Activated CD4-positive, alpha-beta memory T cell treated with anti-CD3 and anti-CD28 coated beads, Interleukin-2, amount 10 ng/mL, durations not matched to agents 7 days and 5 days (primary cell): ENCODE measurements at places on chromosomes 7 and 10. TPM values are rescaled to one million over a fixed set of nuclear protein-coding genes. Genes with fewer than 3 reads are reported as not detected.

DNA sequence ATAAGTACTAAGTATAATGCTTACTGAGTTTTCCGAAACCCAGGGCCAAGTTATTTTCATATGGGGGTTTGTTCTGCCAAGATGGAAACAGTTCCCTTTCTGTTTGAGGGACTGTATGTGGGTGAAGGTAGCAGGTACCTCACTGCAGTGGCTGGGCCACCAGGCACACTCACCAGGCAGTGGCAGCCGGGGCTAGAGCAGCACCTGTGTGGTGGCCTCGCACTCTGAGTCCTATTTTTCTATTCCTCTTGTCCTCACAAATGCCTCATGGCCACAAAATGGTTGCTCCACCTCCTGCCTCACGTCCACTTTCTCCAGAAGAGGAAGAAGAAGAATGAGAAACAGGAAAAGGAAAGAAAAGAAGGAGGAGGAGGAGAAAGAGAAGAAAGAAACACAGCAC is 167.3 kb upstream of the SHH start:
- no peak overlapping the region for H3K27ac ChIP-seq
- DNase-seq = no peak
- H3K4me3 ChIP-seq = no peak overlapping the region
- peaks cover 4% of the 10 kb centered on the region for H3K27me3 ChIP-seq

DNA sequence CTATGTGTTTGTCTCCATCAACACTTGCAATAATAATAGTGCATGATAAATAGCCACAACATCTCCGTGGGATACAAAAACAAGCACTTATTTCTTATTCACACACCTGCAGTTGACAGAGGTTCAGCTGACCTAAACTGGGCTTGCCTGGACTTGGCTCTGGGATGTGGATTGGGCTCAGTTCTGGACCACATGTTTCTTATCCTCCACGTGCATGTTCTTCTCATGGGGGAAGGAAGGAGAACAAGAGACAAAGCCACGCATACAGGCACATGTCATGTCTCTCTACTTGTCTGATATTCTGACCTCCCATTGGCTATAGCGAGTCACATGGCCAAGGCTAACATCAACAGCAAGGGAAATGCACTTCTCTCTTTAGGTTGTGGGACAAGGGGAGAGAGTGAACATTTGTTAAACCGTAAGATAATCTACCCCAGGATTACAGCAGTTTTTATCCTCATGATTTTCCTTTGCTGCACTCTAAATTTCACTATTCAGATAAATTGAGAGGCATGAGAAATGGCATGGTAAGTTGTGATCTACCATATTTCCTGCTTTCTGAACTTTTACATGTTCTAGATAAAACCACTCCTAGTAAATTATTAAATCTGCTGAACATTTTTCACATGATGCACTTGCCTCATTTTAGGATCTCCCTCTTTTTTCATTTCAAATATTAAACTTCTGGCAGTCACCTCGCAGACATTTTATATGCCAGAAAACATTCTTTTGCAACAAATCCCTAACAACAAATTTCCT is 33.7 kb downstream of the CFAP58 start:
- H3K27ac ChIP-seq = no peak overlapping the region
- H3K36me3 ChIP-seq = no peaks in the 10 kb centered on the region
- no peak for DNase-seq
- peaks cover 52% of the 10 kb centered on the region for H3K27me3 ChIP-seq

DNA sequence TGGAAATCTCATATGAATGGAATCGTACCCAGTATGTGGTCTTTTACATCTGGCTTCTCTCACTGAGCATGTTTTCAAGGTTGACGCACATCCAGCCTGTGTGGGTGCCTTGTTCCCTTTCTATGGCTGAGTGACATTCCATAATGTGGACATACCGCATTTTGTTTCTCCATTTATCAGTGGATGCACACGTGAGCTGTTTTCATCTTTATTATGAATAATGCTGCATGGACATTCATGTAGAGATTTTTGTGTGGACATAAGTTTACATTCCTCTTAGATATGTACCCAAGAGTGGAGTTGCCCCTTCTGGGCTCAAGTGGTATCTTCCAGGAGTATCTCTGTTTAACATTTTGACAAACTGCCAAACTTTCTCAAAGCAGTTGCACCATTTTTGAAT is 1.3 kb upstream of the SCART1 start:
- H3K27me3 ChIP-seq = peaks cover 18% of the 10 kb centered on the region
- H3K4me3 ChIP-seq = no peak overlapping the region
- peaks cover 17% of the 10 kb centered on the region for H3K36me3 ChIP-seq
- no peak overlapping the region for H3K27ac ChIP-seq

DNA sequence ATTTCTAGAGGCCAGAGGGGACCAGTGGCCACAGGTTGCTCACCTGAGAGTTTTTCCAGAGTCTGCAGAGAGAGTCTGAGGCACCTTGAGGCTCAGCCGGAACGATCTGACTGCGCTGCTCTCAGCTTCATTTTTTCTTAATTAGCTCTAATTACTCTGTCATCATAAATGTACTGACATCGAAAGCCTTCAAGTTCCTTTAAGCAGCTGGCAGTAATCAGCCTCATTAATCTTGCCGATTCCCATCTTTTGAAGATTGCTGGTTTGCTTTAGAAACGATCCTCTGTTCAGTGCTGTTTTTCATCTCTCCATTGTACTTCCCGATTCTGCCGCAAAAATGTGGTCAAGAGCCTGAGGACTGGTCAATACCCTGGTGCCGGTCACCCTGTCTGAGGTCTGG is 454.7 kb downstream of the TYW1 start:
- no peaks in the 10 kb centered on the region for H3K27me3 ChIP-seq
- no peak overlapping the region for H3K27ac ChIP-seq
- DNase-seq = no peak

DNA sequence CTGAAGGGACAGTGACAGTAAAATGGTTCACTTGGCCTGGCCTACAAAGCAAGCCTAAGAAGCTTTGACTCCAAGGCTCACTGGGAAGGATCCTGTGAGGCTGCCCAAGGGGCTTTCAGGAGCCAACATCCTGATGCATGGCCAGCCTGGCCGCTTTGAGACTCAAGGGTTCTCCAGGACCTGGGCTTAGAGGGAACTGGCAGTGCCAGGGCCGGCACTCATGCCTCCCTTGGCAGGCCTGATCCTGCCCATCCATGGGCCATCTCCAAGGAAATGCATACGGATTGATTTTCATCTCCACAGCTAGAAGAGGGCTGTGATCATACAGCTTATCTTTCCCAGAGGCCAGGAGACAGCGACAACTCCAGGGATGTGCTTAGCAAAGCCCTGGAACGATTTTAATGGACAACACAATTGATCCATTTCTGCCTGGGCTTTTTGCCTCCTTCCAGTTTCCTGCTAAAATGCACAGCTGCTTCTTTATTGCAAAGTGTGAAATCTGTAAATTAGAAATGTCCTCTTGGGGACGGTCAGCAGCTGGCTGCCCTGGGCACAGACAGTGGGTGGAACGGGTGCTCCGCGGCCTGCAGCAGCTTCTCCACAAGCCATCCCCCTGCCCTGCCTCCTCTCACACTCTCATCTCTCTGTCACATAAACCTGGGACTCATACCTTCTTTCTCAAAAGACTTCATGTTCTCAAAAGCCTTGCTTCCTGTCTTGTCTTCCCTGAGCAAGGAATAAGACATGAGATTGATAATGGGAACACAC is 288.5 kb downstream of the GRID1 start:
- no peaks in the 10 kb centered on the region for H3K36me3 ChIP-seq
- H3K27me3 ChIP-seq = peaks cover 6% of the 10 kb centered on the region
- no peak overlapping the region for H3K27ac ChIP-seq
- DNase-seq = peak; percentile 8
- H3K4me3 ChIP-seq = no peak overlapping the region

GRCh38 chr10:4028027-4028471 is 243.0 kb upstream of the KLF6 start:
- H3K27me3 ChIP-seq = no peaks in the 10 kb centered on the region
- DNase-seq = no peak
- no peaks in the 10 kb centered on the region for H3K36me3 ChIP-seq

DNA sequence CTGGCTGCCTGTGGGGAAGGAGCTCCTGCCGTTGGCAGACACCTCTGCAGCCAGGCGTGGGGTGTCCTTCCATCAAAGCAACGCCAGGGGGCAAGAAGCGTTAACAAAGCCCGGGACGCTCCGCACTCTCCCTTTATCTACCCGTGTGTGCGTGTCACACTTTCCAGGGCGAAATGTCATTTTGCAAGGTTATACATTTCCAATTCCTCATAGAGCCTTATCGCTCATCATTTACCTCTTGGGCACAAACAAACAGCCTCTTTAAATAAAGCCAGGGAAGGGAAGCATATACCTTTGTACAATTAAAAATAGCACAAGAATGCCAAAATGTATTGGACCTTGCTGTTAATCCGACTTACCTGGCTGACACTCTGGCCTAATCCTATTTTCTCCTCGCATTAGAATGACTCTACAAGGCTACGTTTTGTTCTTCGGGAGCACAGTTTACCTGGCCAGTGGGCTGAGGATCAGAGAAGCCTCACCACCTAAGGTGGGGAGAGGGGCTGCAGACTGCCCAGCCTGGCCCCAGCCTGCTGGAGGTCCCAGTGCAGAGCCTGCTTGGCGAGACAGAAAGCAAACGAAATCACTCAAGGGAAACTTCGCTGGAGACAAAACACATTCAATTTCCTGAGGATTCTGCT is 77.6 kb upstream of the EN2 start:
- H3K27ac ChIP-seq = no peak overlapping the region
- peak; percentile 72 for DNase-seq
- peaks cover 79% of the 10 kb centered on the region for H3K27me3 ChIP-seq
- no peaks in the 10 kb centered on the region for H3K36me3 ChIP-seq

DNA sequence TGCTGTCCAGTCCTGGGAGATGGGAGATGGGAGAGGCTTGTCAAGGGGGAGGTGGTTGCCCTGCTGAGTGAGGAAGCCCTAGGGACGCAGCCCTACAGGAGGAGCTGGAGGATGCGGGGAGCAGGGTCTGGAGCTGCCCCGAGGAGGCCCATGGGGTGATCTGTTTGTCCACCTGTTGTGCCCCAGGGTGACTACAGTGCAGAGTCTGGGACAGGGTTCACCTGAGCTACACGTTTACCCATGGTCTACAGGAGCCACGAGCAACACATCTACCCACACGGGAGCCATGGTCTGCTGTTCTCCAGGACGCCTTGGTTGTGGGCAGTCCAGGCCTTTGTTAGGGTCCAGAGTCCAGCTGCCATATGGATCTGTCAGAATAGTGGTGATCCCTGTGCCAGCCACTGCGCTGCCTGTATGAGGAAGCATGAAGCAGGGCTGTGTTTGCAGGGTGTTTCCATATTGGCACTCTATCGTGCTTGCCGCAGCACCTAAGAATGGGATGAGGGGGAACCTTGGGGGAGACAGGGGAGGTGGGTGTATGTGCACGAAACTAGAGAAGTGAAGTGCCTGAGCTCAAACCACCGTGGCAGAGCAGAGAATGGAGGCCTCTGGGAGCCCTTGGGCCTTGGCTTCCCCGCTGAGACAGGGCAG is 23.7 kb downstream of the ZNF775 start:
- no peaks in the 10 kb centered on the region for H3K27me3 ChIP-seq
- no peak for DNase-seq
- H3K4me1 ChIP-seq = peaks cover 37% of the 10 kb centered on the region
- H3K4me3 ChIP-seq = no peak overlapping the region
- peaks cover 10% of the 10 kb centered on the region for H3K36me3 ChIP-seq

- no peaks in the 10 kb centered on the region for H3K4me1 ChIP-seq
- DNase-seq = no peak
- no peak overlapping the region for H3K27ac ChIP-seq
- H3K4me3 ChIP-seq = no peak overlapping the region
- peaks cover 22% of the 10 kb centered on the region for H3K36me3 ChIP-seq
Measured at GRCh38 chr10:31476088-31476487, 157.1 kb downstream of the ZEB1 start.

GRCh38 chr10:102327002-102327401 is 68.5 kb upstream of the NFKB2 start:
- no peaks in the 10 kb centered on the region for H3K27me3 ChIP-seq
- peaks cover 21% of the 10 kb centered on the region for H3K4me1 ChIP-seq
- H3K27ac ChIP-seq = no peak overlapping the region

GRCh38 chr10:106534441-106534840 is 630.1 kb downstream of the SORCS1 start:
- H3K4me3 ChIP-seq = no peak overlapping the region
- no peak overlapping the region for H3K27ac ChIP-seq
- H3K36me3 ChIP-seq = no peaks in the 10 kb centered on the region
- DNase-seq = no peak
- H3K27me3 ChIP-seq = no peaks in the 10 kb centered on the region

DNA sequence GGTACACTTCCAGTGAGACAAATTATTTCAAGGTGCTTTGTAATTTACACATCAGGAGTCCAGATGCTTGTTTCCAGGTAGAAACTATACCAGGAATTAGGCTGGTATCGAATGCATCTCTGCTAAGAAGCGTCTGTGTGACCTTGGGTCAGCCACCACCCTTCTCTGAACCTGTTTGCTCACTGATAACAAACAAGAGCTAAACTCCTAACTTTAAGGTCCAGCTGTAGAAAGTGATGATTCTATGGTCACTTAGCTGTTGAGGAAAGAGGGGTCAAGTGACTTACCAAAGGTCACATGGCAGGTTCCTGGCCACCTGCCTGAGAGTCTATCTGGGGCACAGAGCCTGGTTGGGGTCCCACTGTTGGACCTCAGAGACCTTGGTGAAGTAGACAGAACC is 95.4 kb downstream of the HIF1AN start:
- no peak overlapping the region for H3K4me3 ChIP-seq
- DNase-seq = no peak
- H3K4me1 ChIP-seq = no peaks in the 10 kb centered on the region
- no peak overlapping the region for H3K27ac ChIP-seq

GRCh38 chr7:153354071-153354470 is 594.5 kb downstream of the ACTR3B start:
- no peak overlapping the region for H3K27ac ChIP-seq
- no peaks in the 10 kb centered on the region for H3K36me3 ChIP-seq
- no peak overlapping the region for H3K4me3 ChIP-seq
- no peaks in the 10 kb centered on the region for H3K4me1 ChIP-seq

GRCh38 chr7:105971845-105972244 is 8.8 kb downstream of the CDHR3 start:
- H3K27ac ChIP-seq = no peak overlapping the region
- DNase-seq = no peak
- H3K4me3 ChIP-seq = no peak overlapping the region
- H3K4me1 ChIP-seq = no peaks in the 10 kb centered on the region

Gene ZCCHC24
- 1.5 TPM for total RNA-seq

Gene GPC2
- 3.8 TPM for total RNA-seq

Gene ATP6V0A4
- not detected for total RNA-seq

Gene AKR1C2
- not detected for total RNA-seq

Gene FFAR4
- not detected for total RNA-seq
